Activated T-cell treated with anti-CD3 and anti-CD28 coated beads for 24 hours (primary cell): ENCODE measurements at places on chromosomes 7 and 10.

- no peak for DNase-seq
Measured at GRCh38 chr7:98217623-98218582, 6.7 kb downstream of the BHLHA15 start.

- DNase-seq, result no peak
Measured at GRCh38 chr7:6613706-6614105, 1.7 kb upstream of the ZNF853 start.

DNA sequence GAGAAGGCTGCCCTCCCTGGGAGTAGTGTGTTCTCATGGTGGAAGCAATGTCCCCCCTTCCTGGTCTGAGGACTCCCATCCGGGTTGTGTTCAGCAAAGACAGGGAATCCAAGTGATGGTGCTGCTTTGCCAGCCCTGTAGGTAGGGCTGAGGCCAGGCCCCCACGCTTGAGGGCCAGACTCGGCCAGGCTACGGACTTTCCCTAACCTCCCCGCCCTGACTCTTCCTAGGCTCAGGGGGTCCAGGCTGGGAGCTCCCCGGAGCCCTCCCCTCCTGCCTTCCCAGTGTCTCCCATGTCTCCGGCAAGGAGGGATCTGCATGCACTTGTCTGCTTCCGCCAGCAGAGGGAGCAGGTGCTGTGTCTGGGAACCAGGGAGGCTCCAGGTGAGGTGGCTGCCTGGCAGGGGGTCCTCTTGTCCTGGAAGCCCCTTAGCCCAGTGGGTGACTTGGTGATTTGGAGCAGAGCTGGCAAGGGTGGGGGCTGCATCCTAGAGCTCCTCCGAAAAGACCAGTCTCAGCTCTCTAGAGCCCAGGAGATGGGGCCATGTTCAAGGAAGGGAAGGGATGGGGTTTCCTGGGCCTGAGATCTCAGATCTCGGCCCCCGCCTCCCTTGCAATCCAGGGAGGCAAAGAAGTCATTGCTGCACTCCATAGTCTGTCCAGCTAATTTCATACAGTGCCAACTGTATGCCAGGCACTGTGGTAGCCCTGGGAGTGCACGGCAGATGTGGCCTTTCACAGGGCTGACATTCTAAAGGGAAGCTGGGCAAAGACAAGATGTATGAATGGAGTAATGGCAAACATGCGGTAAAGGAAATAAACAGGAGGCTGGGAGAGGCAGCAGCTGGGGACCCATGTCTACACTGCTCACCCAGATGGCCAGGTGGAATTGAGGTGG is 20.3 kb upstream of the SFRP5 start:
- peak; percentile 55 for DNase-seq

GRCh38 chr10:29895456-29895855 is 163.9 kb downstream of the JCAD start:
- no peak for DNase-seq

DNA sequence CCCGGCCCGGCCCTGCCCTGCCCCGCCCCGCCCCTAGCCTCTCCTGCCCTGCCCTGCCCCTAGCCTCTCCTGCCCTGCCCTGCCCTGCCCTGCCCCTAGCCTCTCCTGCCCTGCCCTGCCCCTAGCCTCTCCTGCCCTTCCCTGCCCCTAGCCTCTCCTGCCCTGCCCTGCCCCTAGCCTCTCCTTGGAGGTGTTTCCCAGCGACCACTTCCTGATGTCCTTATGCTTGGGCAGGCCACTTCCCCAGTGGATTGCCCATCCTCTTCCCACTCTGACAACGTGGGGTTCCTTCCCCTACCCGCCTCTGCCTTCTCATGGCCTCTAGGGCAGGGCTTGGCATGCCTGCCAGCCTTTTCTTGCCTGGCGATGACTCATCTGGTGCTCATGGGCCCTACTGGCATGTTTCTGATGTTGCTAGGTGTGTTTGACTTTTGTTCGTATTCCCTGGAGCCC is 21.2 kb downstream of the PRXL2A start:
- no peak for DNase-seq

GRCh38 chr10:96655461-96656197 is 64.7 kb downstream of the PIK3AP1 start:
- DNase-seq, result no peak

DNA sequence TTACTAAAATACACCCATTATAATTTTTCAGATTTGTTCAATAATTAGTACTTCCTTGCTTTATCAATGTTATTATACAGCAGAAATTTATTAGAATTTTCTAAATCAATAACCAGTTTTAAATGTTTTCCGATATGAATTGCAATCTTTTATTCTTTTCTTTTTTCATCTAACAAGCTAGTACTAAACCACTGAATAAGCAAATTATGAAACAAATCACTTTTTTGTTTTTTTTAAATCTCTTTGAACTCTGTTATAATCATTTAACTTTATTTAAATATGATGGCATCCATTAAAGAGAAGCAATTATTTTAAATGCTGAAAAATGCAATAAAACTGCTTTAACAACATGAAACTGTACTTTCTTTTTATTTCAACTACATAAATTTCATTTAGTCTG is 59.7 kb downstream of the HYCC1 start:
- no peak for DNase-seq

DNA sequence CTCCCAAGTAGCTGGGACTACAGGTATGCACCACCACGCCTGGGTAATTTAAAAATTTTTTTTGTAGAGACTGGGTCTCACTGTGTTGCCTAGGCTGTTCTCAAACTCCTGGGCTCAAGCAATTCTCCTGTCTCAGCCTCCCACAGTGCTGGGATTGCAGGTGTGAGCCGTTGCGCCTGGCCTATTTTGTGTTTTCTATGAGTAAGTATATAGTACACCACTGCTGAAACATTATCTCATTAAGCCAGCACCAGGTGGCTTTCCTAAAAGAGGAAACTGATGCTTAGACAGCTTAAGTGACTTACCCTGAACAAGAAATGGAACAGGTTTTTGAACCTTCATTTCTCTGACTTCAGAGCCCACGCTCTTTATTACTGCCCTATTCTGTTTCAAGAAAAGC is 7.8 kb upstream of the PTPN12 start:
- DNase-seq, result no peak

- DNase-seq, result no peak
Measured at GRCh38 chr7:141674171-141674671, 27.7 kb downstream of the DENND11 start.

DNA sequence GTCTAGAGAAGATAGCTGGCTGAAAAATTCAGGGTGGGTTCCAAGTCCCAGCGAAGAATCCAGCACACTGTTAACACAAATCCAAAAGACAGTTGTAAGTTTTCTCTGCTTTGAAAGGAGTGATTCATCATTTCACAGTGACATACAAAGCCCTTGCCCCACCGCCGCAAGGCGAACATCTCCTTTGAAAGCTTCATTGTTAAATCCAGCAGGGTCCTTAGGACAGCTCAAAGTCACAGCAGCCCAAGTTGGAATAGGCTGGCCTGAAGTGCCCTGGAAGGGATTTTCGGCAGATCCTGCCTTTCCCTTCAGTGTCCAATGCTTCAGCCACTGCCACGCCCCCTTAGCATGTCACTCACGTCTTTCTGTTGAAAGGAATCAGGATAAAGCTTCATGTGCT is 526.1 kb downstream of the CALN1 start:
- DNase-seq, result no peak

- DNase-seq, result no peak
Measured at GRCh38 chr7:95736635-95737034, 35.7 kb upstream of the DYNC1I1 start.

DNA sequence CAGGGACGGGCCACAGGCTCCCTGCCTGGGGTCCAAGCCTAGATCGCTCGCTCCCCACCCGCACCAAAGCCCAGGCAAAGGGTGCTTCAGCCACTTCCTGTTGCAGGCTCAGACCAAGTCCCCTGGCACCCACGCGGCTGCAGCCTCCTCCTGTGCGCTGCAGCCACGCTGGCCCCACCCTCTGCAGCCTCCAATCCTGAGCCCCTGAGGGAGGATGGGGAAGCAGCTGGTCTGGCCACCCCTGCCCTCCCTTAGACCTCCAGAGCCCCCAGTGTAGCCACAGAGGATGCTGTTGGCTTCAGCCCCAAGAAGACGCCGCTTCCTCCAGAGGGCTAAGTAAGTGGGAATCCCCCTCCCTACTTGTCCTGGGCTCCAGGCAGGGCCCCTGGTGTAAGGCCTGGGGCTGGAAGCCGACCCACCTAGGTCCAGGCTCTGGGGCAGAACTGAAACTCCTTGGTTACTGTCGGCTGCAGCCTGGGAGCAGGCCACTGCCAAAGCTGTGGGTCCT is 9.4 kb downstream of the LIMK1 start:
- DNase-seq, result no peak

- peak; percentile 75 for DNase-seq
Measured at GRCh38 chr10:17023386-17024298, 106.0 kb downstream of the CUBN start.

GRCh38 chr10:21526188-21526859 is 842 bp upstream of the SKIDA1 start:
- no peak for DNase-seq

- DNase-seq, result no peak
Measured at GRCh38 chr10:79179164-79179956, 110.6 kb downstream of the ZMIZ1 start.

GRCh38 chr7:50676079-50676478 is 106.6 kb downstream of the GRB10 start:
- DNase-seq, result no peak

- DNase-seq, result no peak
Measured at GRCh38 chr10:14450041-14450491, 119.3 kb upstream of the FRMD4A start.

DNA sequence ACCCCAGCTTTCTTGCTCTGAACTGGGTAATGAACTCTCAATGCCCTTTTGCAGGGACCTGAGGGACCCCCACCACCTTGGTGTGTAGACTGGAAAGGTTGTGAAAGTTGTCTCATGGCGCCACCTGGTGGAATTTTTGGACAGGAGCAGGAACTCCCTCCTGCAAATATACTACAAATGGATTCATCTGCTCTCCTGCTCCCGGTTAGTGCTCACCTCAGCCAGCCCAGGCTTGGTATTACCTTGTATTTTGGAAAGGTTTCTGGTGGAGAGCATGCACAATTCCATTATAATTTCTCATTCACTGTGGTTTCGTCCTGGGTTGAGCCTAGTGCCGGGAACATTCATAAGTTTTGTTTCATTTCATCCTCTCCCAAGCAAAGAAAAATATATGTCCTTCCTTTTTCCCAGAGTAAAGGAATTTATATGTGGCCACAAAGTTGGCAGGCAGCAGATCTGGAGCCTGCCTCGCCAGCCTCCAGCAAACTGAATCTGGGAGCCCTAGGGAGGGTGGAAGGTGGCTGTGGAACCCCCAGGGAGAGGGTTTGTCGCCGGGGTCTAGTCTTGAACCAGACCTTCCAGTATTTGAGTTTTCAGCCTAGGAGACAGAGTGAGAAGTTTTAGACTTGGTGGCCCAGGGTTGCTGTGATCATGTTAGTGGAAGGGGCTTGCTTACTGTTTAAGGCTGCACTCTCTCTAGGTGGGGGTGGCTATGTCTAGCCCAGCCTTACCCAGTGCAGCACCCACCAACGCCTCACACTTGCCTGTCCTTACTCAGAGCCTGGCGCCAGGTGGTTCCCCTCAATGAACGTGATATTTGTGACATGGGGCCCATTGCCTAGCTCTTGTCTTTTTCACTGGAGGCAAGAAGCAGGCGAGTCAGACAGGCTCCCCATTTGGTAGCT is 9.5 kb downstream of the FAM241B start:
- DNase-seq, result peak; percentile 52

DNA sequence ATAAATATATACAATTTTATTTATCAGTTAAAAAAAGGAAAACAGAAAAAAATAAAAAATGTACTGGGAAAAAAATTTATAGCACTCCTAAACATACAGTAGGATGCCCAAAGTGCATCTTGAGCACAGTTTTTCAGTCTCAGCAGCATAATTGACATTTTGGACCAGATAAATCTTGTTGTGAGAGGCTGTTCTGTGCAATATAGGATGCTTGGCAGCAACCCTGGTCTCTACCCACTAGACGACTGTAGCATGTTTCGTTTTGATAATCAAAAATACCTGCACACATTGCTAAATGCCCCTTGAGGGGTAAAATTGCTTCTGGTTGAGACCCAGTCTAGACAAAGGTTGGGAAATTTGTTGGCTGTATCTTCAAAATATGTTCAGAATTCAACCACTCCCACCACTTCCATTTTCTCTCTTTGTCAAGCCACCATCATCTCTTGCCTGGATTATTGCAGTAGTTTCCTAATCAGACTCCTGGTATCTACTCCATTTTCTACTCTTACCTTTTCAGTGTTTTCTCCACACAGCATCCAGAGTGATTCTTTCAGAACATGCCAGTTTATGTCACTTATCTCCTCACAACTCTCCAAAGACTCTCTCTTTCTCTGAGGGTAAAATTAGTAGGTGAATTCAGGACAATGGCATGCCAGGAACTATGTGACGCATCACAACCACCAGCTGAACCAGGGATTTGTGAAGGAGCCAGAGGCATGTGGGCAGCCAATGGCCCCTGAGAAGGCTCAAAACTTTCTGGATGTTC is 91.4 kb downstream of the GPR85 start:
- no peak for DNase-seq

GRCh38 chr10:123642293-123642692 is 23.9 kb upstream of the GPR26 start:
- no peak for DNase-seq

DNA sequence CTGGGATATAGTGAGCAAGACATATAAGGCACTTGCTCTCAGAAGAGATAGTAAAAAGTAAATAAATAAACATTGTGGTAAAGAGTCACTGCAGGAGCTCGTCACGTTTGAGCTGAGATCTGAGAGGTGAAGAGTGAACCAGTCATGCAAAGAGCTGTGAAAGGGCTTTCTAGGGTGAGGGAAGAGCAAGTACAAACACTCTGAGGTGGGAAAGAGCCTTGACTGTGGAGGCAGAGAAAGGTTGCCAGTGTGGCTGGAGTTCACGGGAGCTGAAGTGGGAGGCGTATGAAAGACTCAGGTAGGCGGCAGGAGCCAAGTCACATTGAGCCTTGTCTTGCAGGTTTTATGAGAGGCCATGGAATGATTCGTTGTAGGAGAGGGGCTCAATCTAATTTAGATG is 141.0 kb downstream of the C1GALT1 start:
- DNase-seq, result no peak

DNA sequence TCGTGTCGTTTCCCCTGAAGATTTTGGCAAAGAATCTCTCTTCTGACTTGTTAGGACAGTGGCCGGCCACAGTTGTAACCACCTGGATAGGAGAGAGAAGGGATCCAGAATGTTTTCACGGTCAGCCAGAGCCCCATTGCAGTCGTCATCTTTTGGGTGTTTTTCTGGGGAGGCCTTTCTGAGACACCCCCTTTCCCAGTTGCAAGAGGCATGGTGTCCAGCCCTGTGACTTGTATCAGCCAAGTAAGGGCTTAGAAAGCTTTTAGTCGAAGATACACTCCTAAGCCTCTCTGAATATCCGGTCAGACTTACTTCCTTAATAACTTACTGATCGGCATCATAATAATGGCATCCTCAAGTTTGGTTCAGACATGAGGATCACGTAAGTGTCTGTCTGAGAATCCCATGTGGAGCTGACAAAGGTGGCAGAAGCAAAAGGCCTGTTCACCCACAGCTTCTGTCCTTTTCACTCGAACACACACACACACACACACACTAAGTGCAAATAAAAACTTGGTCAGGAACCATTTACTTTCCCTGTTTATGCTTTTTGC is 435.7 kb upstream of the GALNT17 start:
- DNase-seq, result no peak

GRCh38 chr10:36324831-36325230 is 682.7 kb upstream of the FZD8 start:
- no peak for DNase-seq
